ENCODE measurements at places on chromosomes 7 and 10.

GRCh38 chr10:82400841-82401240, 525.8 kb downstream of the NRG3 start:
- no peak for ATAC-seq

DNA sequence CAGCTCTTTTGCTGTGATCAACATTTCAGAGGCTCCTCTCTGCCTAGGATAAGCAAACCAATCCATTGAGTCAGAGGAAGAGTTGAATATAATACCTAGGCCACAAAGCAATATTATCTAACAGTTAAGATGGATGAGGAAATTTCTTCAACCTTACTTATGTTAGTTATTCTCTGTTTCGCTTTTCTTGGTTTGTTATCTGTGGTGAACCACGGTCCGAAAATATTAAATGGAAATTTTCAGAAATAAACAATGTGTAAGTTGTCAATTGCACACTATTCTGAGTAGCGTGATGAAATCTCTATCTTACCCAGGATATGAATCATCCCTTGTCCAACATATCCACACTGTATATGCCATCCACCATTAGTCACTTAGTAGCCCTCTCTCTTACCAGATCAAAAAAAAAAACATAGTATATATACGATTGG, 1.5 kb upstream of the HTR7 start:
- ATAC-seq = no peak

- ATAC-seq = no peak
Observed at GRCh38 chr10:22435650-22436049, 90.4 kb downstream of the SPAG6 start.

GRCh38 chr7:157150882-157151281, 12.2 kb downstream of the UBE3C start:
- ATAC-seq = no peak

- no peak for ATAC-seq
Observed at GRCh38 chr7:39075210-39075609, 97.5 kb downstream of the POU6F2 start.

All from stimulated activated memory B cell treated with anti-CD40 and anti-IgM and Interleukin-4, amounts not matched to agents 10 μg/mL and 1 μg/mL and 100 μg/mL, for 72 hours (primary cell).